ENCODE measurements at places on chromosomes 5 and 9.

- no peak for DNase-seq
These were observed 2.4 kb upstream of the TOR1A start for GRCh38 chr9:129826344-129826743.

- no peak for DNase-seq
These were observed 637.7 kb upstream of the DMAC1 start for GRCh38 chr9:8437259-8437658.

DNA sequence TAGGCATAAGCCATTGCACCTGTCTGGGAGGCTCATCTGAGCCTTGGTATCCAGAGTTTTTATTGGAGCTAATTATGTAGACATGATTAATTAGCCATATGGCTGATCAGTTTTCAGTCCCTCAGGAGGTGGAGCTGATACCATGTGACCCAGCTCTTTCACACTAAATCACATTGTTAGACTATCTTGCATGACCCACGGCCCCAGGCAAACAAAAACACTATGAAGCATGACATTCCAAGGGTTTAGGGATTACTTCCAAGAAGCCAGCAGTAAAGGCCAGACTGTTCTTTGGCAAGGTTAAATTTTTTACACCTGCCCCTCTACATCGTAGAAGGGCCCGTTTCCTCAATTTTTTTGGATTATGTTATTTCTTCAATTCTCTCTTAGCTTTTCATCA is 5.0 kb upstream of the C5orf24 start:
- no peak for DNase-seq

- DNase-seq, result no peak
These were observed 25.1 kb downstream of the PPIP5K2 start for GRCh38 chr5:103145196-103145595.

DNA sequence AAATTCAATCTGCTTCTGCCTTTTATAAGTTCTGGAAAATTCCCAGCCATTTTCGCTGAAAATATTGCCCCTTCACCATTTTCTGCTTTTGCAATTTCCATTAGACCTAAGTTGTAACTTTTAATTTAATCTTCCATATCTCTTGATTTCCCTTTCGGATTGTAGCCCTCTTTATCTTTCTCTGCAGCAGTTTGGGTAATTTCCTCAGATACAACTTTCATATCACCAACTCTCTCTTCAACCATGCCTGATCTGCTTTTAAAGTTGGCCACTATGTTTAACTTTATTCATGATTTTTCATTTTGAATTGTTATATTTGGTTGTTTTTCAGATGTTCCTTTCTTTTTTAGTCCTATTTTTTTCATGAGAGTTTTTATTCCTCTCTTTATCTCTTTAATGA is 157.0 kb upstream of the VLDLR start:
- DNase-seq, result no peak

Data from cerebellar nuclear complex (tissue), 1 donor.